ENCODE measurements at places on chromosomes 11 and 22. TPM values are rescaled to one million over a fixed set of nuclear protein-coding genes. Genes with fewer than 3 reads are reported as not detected.

The MUC6 gene
- total RNA-seq = not detected

The CRYBA4 gene
- not detected for total RNA-seq

The TPBGL gene
- not detected for total RNA-seq

The NCAM1 gene
- 2.5 TPM for total RNA-seq

The FGF3 gene
- not detected for total RNA-seq

The PTPRCAP gene
- total RNA-seq = 0.45 TPM

The KCNE3 gene
- total RNA-seq = 0.45 TPM

The PCSK7 gene
- total RNA-seq = 34.5 TPM

The NRIP3 gene
- total RNA-seq = 9.7 TPM

The RAB3IL1 gene
- total RNA-seq = 3.0 TPM

The CARD18 gene
- not detected for total RNA-seq

The APOL1 gene
- 0.34 TPM for total RNA-seq

The EED gene
- 9.2 TPM for total RNA-seq

The OTOG gene
- total RNA-seq = not detected

The VPS37C gene
- total RNA-seq = 15.6 TPM

The CRYBB2 gene
- total RNA-seq = not detected

The TMEM121B gene
- total RNA-seq = under 0.01 TPM

The CCDC88B gene
- 1.3 TPM for total RNA-seq

The MMP13 gene
- total RNA-seq = not detected

The LDHAL6A gene
- 0.17 TPM for total RNA-seq

The C11orf21 gene
- not detected for total RNA-seq

The RELT gene
- 2.7 TPM for total RNA-seq

The LARGE1 gene
- total RNA-seq = 1.9 TPM

The OR52N4 gene
- total RNA-seq = not detected

The PLEKHB1 gene
- total RNA-seq = 0.89 TPM

The MICAL2 gene
- total RNA-seq = 116 TPM

The OSBPL5 gene
- total RNA-seq = 32.9 TPM

The TTC36 gene
- not detected for total RNA-seq

The FOLH1 gene
- total RNA-seq = not detected

The ALX4 gene
- total RNA-seq = not detected

The OR2AG1 gene
- not detected for total RNA-seq

The POLD4 gene
- 97.1 TPM for total RNA-seq

The FAU gene
- 604 TPM for total RNA-seq

The OR8A1 gene
- total RNA-seq = not detected

The CDC42EP2 gene
- 22.0 TPM for total RNA-seq

The CNGA4 gene
- total RNA-seq = not detected

The TANGO2 gene
- 18.8 TPM for total RNA-seq

The LRRC56 gene
- total RNA-seq = 0.34 TPM

The RAC2 gene
- 55.3 TPM for total RNA-seq
